ENCODE measurements at places on chromosomes 2 and 18.

- DNase-seq = no peak
Observed at GRCh38 chr18:3706279-3707097, 256.5 kb downstream of the TGIF1 start.

DNA sequence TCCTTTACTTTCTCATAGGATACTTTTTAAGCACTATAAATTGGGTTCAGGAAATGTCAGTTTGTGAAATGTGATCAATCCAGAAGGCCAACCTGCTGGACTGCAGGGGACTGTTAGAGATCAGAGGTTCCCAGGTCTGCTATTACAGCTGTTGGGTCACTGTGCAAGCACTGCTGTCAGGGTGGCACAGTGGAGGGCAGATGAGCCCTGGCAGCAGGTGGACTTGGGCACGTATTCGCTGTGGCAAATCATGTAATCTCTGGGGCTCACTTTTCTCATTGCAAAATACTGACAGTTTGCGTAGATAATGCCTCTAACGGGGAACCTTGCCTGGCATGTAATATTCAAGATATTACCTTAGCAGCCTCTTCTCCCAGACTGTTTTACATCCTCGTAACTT lies 18.1 kb downstream of the RAB31 start:
- no peak for DNase-seq

DNA sequence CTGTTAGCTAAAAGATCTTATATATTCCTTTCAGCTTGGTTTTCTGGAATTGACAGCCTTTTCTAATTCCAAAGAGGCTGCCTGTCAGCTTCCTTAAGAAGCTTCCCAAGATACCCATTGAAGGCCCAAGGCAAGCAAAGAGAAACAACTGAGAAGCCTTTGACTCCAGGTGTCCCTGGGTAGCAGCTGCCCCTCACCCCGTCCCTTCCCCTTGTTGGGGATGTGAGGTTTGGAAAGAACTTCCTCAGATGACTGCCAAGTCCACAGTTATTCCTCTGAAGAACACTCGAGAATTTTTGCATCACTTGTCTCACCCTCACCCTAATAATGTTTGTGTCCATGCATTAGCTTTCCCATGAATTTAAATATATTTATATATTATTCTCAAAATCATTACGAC lies 13.3 kb downstream of the MAPRE3 start:
- no peak for DNase-seq

- DNase-seq = no peak
Observed at GRCh38 chr18:22814329-22814703, 118.8 kb upstream of the RBBP8 start.

DNA sequence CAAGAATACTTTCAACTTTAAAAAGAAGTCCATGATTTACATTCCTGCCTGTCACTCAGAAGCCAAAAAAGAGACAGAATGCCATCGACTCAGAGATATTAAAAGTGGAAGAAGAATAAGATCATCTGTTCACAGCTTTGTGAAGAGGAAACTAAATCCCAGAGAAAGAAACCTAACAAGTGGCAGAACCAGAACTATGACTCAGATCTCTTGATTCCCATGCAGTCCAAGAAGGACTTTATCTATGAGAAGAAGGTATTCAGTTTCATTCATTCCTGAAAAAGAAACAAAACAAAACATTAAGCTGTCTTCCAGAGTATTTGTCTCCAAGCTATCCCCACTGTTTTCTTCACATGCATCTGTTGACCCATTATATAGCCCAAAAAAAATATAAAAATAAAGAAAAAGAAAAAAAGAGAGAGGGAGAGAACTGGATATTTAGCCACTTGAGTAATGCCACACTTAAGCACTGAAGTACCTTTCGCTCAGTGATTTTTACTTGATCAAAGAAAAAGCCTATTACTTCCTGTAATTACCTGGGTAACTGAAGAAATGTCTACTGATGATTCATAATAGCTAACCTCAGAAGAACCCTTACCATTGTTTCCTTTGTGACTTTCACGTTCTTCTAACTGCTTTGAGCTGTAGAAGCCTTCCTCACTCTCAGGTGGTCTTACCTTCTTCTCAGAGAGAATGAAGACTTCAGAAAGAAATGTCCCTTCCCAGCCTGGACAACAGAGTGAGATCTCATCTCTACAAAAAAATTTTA lies 17.7 kb upstream of the AKAIN1 start:
- no peak for DNase-seq

GRCh38 chr2:189083106-189083505 lies 96.5 kb downstream of the COL5A2 start:
- no peak for DNase-seq

- no peak for DNase-seq
Observed at GRCh38 chr18:10776493-10776892, 250.7 kb downstream of the NAPG start.

DNA sequence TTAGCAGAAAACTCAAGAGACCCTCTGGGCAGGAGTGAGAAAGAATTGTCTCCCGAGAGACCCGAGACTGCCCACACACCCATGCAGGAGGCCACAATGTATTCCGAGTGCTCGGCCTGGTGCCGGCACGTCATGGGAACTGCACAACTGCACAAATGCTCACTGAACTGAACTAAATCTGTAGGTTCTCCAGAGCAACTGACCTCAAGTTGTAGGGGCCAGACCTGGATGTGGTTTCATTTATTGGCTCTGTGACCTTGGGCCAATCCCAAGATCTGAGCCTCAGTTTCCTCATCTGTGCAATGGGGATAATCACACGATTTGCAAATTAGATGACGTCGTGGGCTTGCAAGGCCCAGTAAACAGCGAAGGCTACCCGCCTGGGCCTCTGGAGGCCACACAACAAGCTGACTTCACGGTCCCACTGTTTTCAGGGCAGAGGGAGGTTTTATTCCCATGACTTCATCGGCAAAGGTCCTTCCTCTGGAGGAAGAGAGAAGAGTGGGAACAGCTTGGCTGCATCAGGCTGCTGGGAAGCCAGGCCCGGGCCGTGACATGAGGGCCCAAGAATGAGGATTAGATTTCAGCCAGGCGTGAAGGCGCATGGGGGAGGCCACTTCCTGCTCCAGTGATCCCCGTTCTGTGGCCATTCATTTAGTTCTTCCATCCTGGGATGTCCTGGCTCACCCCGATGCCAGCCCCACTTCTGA lies 3.6 kb upstream of the ERFE start:
- no peak for DNase-seq

DNA sequence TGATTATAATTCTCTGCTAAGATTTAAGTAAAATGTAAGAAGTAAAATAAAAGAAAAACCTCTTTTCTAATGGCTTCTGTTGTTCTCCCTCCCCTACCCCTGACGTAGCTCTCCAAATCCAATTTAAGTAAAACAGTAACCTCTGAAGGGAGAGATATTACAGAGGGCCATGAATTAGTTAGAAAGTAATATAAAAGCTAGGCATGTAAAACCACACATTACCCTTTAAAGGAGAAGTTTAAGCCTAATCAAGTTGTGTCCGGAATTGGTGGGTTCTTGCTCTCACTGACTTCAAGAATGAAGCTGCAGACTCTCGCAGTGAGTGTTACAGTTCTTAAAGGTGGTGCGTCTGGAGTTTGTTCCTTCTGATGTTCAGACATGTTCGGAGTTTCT lies 116.9 kb upstream of the SCN7A start:
- DNase-seq = no peak

GRCh38 chr2:239588451-239589269 lies 187.8 kb upstream of the HDAC4 start:
- no peak for DNase-seq

GRCh38 chr18:63292831-63293683 lies 26.5 kb downstream of the BCL2 start:
- DNase-seq = no peak

DNA sequence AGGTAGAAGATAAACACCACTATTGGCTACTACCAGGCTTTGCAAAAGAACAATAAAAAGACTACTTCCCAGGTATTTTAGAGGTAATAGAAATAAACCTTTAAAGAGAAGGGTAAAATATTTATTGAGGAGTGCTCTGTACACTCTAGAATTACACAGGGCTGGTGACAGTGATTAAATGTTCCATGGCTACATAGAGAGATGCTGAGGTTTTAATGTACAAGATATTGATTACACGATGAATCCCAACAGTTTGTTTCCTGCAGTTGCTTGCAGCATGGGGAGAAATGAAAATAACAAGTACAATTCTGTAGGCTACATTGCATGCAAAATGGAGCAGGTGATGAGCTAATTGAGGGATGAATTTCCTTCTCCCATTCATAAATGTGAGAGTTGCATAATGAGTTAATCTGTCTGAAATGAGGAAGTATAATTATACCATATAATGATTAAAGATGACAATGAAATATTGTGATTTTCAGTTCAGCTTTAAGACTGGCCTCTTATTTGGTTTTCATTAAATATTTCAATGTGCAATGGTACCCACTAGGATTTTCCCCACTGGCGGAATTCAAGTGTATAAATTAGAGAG lies 266.1 kb downstream of the SOCS6 start:
- peak; percentile 12 for DNase-seq

- no peak for DNase-seq
Observed at GRCh38 chr2:178819992-178820391, 12.8 kb upstream of the TTN start.

DNA sequence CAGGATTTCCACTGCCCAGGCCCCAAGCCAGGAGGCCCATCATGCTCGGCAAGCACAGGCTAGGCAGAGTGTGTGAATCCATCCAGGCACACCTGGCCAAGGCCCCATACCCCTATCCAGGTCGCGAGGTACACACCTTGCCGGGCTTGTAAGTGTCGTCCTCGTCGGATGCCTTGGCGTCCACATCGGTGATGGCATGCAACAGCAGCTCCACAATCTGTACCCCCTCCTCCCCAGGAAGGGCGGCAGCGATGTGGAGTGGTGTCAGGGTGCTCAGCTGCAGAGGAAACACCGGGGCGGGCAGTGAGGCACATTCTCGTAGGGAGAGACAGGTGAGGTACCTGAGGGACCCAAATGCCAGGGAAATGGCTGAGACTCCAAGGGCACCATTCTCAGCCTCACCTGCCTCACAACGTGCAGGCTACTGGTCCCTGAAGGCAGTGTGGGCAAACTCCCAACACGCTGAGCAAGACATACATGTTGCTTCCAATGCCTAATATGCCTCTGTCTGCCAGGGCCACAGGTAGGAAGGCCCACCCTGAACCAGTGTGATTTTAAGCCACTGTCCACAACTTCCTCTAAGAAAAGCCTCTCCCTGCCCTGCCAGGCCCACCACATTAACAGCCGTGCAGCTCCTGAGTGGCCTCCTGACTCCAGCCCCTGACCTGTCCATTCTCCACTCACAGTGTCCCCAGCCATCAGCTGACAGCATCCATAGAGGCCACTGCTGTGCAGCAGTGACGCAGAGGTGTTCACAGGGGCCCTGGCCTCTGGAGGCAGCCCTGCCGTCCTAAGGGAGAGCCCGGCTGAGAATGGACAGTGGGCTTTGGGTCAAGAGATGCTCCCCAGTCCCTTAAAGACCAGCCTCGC lies 44.9 kb downstream of the ANKMY1 start:
- DNase-seq = no peak

DNA sequence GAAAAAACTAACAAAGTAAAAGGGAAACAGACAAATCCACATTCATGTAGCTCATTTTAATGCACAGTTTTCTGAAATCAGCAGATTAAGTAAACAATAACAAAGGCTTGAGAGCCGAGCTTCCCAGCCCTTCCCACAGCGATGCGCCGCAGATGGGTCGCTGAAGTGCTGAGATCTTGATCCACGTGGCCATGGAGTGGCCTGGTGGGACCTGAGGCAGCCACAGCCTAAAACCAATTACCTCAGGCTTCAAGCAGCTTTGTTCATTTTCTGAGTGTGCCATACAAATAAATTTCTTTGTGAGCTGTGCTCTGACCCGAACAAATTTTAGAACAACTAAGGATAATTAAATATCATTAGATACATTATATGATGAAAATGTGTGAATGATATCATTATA lies 25.6 kb upstream of the CYRIA start:
- no peak for DNase-seq

GRCh38 chr2:156083763-156084493 lies 248.6 kb downstream of the NR4A2 start:
- DNase-seq = no peak

GRCh38 chr2:51534166-51534565 lies 502.2 kb upstream of the NRXN1 start:
- no peak for DNase-seq

DNA sequence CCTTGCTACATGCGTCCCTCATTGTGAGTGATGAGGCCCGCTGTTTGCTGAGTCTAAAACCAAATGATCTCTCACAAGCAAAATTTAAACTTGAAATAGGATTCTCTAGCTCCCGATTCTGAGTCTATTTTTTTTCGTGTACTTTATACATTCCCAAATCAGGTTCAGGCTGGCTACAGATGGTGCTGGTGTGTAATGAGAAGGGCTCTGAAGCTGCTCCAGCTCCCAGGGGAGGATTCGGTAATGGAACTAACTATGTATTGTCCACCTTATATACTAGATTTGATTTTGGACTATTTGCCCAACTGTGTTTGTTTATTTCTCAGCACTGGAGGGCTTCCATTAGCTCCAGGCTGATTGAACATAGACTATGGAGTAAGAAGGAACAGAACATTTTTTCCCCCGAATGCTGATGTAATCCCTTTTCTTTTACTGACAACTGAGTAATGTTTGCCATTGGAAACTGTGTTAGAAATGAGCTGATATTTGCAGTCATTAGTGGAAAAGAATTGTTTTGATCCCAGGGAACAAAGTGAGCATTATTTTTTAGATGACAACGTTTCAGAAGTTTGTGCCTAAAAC lies 274.0 kb upstream of the FIGN start:
- DNase-seq = peak; percentile 81

DNA sequence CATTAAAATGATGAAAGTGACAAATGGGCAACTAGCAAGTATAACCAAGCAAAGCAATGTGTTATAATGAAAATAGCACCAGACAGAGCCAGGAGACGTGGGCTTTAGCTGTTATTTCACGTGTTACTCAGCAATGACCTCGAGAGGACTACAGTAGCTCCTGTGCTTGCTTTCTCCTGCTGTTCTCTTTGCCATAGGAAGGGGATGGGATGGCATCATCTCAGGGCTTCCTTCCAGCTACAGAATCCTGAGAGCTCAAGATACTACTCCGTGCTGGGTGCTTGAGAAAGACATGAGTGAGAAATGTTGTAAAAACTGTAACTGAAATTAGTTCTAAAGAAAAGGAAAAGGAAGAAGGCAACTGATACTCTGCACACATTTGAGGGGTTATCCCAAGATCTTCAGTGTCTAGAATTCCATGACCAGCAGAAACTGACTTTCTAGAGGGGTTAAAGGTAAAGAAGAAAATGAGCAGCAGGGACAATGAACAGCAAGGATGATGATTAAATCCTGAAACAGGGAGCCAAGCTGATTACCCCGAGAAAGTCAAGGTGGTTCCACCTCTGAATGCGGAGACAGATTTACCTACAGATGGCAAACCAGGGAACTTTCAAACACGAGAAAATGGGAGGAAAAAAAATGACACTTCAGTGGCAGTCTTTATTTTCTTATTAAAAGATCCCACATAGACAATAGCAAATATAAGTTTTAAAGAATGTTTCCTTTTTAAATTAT lies 33.4 kb downstream of the GAREM1 start:
- no peak for DNase-seq

DNA sequence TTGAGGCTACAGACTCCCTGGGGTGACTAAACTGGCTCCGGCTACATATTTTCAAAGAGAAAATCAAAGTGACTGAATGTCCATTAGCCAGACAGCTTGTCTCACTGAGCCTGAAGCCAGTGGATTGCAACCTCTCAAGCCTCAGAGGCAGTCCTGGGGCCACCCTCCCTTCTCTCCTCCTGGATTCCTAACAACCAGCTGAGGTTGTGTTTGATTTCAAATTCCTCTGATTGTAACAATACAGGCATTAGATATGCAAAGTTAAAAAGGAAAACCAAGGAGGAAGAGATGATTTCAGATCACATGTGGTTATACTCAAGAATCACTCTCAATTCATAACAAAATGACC lies 101.0 kb upstream of the LMAN1 start:
- no peak for DNase-seq

GRCh38 chr18:69265656-69266055 lies 135.0 kb upstream of the DOK6 start:
- DNase-seq = no peak

Data from NCI-H1092 (cell line).